ENCODE measurements at places on chromosomes 1 and 21.

GRCh38 chr1:77355010-77355409 lies 73.2 kb downstream of the AK5 start:
- no peak for DNase-seq

- no peak for DNase-seq
These were observed 10.7 kb downstream of the ZNF648 start for GRCh38 chr1:182050481-182051448.

DNA sequence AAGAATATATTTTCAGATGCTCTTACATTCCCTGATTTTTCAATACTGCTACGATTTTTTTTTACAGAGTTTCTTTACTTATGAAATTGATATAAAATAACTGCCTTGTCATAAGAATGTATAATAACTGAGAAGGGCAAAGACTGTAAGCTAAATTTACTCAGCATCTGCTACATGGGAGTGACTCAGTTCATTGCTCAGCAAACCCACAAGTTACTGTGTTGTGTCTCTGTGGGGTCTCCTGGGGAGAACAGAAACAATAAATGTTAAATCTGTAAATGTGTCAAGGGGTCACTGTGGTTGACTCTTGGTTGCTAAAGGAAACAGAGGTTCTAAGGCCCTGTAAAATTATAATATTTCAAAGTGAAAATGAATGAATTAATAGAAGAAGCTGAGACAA lies 210.3 kb upstream of the CACYBP start:
- no peak for DNase-seq

DNA sequence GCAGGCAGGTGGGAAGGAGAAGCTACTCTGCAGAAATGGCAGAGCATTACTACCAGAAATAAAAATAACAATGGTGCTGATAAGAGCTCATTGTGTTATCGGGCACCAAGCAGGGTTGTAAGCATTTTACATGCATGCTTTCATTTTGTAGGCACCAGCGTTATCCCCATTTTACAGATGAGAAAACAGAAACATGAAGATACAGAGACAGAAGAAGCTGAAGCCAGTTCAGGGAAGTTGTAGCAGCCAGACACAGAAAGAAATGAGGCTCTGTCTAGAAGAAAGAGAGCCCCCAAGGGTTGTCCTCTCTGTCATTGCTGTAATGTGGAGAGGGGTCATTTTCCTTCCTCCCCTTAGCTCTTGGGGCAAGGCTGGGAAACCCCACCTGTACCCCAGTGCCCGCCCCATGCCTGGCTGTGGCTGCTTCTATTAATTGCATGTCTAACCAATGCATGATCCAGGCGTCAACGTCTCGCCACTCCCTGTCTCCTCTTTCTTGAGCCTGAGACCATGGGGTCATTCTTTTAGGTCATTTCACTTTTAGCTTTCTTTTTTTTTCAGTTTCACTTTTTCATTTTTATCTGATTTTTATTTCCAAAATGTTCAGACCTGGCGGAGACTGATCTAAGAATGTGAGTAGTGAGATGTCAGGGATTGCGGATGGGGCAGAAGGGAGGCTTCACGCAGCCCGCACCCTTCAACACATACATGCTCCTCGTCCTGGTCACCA lies 6.8 kb downstream of the OLIG1 start:
- DNase-seq: no peak

DNA sequence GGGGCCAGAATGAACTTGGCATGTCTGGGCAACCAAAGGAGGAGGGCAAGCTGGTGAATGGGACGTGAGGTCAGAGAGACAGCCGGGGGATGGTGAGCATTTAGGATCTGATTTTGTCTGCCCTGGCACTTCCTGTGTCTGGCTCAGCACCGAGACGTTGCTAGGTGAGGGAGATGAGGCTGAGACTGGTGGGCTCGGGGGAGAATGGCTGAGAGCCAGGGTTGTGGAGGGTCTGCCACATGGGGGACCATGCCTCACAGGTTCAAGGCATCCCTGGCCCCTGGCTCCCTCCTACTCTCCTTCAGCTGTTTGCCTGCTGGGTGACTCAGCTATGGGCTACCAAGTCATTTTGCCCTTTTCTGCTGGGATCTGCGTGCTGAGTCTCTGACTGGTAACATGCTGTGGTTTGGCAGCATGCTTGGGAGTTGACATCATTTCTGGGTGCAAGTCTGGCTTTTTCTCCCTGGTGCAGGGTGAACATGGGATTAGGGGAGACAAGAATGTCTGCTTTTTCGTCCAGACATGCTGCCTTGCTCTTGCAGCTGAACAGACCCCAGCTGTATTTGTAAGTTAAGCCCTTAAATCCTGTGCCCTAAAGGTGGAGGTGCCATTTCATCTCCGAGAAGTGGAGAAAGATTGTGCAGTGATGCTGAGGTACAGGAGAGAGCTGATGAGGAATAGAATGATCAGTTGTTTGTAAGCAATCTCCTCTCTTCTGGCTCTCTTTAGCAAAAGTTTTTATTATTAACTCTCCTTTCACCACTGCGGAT lies 17.6 kb downstream of the GALNT2 start:
- DNase-seq: no peak

DNA sequence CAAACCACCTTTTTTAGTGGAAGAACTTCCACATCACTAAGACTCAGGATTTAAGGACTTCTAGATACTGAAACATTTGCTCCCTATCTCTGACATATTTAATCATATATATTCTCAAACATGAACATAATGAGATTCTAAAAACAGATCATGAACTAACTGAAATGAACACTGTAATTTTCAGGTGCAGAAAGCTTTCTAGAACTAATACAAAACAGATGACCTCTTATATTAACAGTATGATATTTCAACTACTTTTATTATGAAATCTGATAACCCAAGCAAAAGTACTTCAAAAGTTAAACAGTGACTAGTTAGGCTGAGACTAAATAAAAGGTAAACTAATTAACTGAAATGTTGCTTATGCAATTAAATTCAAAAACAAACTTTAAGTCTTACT lies 157.5 kb downstream of the COP1 start:
- no peak for DNase-seq

- DNase-seq: no peak
These were observed 19.7 kb upstream of the TBX15 start for GRCh38 chr1:119007670-119008482.

DNA sequence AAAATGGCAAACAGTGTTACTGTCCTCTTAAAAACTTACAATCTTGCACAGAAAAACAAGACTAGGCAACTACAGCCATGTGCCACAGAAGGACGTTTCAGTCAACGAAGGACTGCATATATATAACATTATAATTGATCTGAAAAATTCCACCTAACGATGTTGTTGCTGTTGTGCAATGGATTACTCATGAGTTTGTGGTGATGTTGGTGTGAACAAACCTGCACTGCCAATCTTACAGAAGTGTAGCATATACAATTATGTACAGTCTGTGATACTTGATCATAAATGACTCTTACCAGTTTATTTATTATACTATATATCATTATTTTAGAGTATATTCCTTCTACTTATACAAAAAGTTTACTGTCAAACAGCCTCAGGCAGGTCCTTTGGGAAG lies 6.8 kb upstream of the VAMP4 start:
- no peak for DNase-seq

DNA sequence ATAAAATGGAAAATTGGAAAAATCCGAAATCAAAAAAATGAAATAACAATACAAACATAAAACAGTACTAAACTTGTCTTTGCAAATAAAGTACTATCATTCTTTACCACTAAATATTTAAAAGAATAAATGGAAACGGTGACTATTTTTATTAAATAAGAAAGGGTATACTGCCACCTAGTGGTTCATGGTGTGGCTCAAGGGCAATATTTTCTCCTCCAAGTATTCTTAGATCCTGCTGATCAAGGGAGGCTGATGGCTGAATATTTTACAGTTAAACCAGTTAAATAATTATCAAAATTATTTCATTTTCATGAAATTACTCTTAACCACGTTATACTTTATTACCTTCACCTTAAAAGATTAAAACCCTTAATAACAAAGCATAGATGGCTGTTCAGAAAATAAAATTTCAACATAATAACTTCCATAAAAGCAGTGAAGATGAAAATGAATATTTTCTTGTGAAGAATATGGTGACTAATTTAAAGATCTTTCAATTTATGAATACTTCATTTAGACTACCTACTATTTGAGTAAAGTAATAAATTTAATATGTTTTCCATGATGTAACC lies 1793.9 kb downstream of the NCAM2 start:
- no peak for DNase-seq

- DNase-seq: no peak
These were observed 37.7 kb upstream of the ATG4C start for GRCh38 chr1:62746086-62746808.

DNA sequence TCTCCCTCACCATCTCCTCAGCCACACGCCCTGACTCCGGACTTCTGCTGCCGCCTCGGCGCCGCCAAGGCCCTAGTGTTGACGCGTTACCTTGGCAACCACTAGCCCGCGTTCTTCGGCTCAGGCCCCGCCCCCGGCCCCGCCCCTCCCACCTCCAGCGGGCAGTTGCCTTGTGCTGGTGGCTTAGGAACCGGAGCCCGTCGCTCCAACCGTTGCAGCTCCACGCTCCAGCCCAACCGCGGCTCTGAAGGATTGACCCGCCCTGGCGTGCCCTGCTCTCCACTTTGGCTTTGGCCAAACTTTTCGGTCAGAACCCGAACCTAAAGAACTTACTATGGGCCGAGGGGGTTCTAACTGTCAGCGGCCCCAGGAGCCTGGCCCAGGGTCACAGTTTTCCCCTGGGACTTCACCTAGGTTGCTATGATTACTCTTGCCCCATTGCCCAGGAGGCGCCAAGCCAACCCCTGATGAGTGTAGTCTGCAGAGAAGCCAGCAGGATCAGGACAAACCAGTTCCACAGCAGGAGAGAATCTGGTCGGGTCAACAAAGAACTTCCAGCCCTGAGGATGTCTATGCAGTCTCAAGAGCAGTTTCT lies at the start of gene CFAP45:
CFAP45 (minus strand) TSS at position 80 of the 595 bp plus-strand sequence; CDS start at position 13, 67 bp downstream.
- no peak for DNase-seq

- DNase-seq: no peak
These were observed 7.3 kb upstream of the IFNGR2 start for GRCh38 chr21:33395891-33396331.

- DNase-seq: no peak
These were observed 8.7 kb downstream of the C4BPA start for GRCh38 chr1:207112616-207113296.
